ENCODE measurements at places on chromosomes 7 and 10.

- no peak for DNase-seq
Observed at GRCh38 chr7:26508917-26509316, 217.3 kb downstream of the SNX10 start.

DNA sequence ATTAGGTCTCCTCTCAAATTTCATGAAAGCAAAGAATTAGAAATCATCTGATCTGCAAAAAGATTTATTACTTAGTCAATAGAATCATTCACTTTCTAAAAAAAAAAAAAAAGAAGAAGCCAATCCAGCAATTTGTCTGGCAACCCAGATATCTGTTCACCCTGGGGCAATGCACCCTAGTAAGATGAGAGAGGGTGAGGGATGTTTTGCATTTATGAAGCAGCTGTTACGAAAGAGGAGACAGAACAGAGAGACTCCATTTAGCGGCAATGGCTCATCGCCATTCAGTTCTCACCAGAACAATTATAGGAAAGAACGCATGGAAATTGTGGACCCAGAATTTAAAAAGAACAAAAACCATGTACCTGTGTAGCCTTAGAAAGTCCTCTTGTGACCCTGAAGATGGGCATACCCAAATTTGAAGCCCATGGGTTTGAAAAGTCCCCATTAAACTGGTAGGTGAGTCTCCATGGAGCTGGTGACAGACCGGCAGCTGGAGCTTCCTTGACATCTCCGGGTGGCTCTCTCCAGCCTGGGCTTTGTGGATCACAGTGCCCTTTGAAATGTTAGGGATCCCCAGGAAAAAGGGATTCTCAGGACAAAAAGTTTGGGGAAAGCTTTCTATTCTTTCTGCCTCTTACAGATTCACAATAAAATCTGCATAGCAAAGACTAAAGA, 45.5 kb upstream of the CCDC3 start:
- no peak for DNase-seq

DNA sequence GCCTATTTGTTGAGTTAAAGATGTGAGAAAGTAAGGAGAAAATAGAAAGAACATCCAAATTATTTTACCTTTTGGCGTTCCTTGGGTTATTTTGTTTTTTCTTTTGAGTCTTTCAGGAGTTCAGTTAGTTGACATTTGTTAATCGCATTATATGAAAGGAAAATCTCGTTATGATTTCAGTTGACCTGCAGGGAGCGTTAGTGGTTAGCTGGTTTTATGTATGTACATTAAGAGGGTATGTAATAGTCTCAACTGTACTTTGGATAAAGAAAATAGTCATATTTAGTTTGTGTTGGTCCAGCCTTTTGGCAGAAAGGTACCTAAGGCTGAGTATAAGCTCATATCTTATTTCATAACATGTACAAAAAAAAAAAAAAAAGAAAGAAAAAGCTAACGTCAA, 4.0 kb downstream of the BMPER start:
- DNase-seq = no peak

GRCh38 chr10:47359101-47359500, 10.9 kb downstream of the RBP3 start:
- DNase-seq = no peak

DNA sequence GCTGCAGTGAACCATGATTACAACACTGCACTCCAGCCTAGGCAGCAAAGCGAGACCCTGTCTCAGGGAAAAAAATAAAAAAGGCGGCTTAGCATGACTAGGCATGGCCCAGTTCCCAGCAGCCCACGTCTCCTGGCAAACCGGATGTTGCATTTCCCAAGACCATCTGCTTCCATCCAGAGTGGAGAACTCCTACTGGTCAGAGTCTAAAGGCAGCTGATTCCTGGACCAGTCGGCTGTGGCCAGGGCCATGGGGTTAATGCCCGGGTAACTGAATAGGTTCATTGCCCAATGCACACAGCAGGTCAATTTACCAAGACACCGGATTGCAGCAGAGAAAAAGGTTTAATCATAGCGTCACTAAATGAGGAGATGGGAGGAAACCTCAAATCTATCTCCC, 133.1 kb downstream of the MYL10 start:
- no peak for DNase-seq

- DNase-seq = no peak
Observed at GRCh38 chr7:104137971-104138370, 69.8 kb downstream of the ORC5 start.

DNA sequence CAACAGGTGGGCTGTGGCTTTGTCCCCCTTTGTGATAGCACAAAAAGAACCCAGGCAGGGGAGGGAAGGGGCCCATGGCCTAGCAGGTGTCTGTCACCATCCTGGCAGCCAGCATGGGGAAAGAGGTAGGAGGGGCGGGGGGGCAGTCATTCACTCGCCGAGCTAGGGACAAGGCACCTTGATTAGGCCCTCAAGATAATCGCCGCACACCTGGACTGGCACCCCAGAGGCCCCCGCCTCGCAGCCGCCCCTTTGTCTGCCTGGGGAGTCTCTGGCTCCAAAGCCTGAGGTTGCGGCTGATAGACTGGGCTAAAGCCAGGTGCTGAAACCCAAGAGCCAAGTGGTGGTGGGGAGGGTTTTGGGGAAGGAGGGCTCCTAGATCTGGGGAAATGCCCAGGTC, 151.2 kb upstream of the PCBD1 start:
- DNase-seq = no peak

DNA sequence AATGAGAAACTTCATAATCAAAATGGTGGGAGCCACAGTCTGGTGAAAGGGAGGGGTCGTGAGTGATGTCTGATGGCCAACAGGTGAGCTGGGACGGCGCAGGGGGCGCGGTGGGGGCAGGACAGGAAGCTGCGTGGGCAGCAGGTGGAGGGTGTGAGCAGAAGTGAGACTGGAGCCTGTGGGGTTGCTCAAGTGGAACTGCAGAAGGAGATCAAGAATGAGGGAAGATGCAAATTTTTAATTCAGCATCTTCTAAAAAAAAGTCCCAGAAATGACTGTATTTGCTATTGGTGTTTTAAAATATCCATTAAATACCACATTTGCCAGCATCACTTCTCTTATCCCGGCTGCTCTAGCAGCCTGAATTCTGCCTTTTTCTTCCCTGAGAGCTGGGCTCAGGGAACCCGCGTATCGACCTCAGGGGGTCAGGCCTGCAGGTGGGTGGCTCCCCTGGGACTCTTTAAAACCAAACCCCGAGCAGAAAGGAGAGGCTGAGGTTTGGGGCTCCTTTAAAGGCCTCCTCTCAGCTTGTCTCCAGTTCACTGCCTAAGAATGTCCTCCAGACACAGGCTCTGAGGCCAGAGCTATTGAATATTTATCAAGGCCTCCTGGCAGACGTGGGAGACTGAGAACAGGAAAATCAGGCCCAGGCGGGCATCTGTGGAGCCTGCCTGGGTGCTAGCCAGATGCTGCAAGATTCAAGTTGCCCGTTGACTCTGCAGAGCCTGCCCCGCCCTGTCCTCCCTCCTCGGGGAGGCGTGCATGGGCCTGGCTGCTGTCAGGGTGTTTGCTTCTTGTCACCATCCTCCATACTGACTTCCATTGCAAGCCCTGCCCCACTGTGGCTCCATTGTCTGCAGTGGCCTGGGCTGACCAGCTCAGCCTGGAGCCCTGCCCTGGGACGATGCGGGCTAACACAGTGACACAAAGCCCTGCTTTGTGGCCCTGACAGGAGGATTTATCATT, 53.9 kb downstream of the SYPL1 start:
- no peak for DNase-seq

DNA sequence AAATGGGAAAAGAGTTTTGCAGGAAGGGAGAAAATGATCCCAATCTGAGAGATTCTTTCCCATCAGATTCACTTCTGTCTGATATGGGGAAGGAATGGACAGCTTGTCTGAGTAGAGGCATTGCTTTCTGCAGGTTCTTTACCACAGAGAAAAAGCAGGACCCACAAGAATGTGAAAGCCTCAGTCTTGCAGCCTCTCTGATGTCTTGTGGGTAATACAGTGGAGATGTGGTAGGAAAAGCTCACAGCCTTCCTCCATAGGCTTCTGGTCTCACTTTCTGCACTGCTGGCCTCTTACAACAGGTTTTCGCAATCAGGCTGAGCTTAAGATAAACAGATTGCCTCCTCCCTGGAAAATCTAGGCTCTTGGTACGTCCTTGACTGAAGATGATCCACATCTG, 551 bp downstream of the IFIT1 start:
- DNase-seq = no peak

DNA sequence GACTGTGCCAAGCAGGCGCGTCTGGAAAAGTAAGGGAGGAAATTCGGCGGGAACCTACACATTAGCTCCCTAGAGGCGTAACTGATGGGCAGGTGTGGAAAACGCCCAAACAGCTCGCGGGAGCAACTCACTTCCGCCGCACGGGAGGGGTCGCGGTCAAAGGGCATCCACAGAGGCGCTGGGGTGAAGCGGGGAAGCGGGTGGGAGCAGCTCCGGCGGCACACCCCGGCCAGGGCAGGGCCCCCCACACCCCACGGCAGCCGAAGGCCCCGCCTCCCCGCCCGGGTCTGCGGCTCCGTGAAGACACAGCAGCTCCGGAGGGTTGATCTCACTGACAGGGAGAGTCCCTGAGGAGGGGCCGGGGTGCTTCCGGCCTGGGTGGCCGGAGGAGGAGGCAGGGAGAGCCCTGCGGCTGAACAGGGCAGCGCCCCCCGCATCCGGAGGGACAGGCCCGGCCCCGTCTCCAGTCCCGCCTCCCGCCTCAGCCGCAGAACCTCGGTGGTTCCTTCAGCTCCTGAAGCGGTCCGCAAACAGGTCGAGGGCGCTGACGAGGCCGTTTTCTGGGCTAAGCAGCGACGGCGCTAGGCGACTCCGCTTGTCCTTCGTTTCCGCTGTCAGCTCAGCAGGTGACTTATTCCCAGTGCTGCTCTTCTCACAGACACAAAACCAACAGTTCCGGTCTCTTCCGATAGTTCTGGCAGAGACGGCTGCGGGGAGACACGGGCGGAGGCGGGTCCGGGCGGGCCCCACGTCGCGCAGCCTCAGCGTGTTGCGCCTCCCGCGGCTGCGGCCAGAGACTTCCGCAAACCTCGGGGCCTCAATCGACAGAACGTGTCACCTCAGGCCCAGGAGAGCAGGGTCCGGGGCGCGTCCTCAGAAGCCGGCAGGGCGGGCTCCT, 276.1 kb downstream of the DNAJB6 start:
- peak; percentile 46 for DNase-seq

- no peak for DNase-seq
Observed at GRCh38 chr7:32316839-32317238, 173.3 kb downstream of the LSM5 start.

DNA sequence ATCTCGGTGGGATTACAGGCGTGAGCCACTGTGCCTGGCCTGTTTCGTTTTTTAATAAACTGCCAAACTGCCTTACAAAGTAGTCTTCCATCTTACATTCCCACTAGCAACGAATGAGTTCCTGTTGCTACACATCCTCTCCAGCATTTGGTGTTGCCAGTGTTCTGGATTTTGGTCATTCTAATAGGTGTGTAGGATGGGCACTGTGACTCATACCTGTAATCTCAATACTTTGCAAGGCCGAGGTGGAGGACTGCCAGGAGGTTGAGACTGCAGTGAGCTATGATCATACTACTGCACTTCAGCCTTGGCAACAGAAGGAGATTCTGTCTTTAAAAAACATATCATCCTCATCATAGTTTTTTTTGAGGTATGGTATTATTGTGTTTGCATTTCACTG, 21.4 kb upstream of the RSBN1L start:
- DNase-seq = no peak

DNA sequence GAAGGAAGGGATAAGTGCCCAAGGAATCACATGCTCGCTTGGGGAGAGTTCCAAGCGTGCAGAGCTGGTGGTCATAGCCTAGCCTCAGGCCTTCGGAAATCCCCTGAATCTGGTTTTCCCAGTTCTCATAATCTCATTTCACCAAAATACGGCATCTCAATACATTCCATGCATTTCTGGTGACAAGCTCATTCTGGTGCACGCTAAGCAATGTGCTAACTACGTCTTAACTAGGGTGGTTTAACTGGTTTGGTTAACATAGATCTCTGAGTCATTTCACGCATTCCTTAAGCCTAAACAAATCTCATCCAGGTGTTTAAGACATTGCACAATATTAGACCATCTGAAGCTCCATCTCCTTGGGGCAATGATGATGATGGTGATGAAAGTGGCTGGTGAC, 72.9 kb upstream of the STEAP1B start:
- no peak for DNase-seq

GRCh38 chr10:78381107-78381506, 347.4 kb downstream of the RPS24 start:
- no peak for DNase-seq

DNA sequence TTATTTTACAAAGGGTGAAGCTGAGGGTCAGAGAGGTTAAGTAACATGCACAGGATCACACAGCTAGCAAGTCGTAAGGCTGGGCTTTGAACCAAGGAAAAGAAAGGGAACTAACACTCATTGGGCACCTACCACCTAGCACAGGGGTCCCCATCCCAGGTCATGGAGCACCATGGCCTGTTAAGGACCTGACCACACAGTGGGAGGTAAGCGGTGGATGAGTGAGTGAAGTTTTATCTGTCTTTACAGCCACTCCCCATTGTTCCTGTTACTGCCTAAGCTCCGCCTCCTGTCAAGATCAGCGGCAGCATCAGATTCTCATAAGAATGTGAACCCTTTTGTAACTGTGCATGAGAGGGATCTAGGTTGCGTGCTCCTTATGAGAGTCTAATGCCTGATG, 222.8 kb downstream of the RAB11FIP2 start:
- DNase-seq = no peak

GRCh38 chr7:139566736-139567646, 43.5 kb downstream of the CLEC2L start:
- no peak for DNase-seq

GRCh38 chr7:98105942-98106544, 619 bp upstream of the LMTK2 start:
- no peak for DNase-seq

GRCh38 chr7:96004578-96004977, 232.2 kb downstream of the DYNC1I1 start:
- no peak for DNase-seq

DNA sequence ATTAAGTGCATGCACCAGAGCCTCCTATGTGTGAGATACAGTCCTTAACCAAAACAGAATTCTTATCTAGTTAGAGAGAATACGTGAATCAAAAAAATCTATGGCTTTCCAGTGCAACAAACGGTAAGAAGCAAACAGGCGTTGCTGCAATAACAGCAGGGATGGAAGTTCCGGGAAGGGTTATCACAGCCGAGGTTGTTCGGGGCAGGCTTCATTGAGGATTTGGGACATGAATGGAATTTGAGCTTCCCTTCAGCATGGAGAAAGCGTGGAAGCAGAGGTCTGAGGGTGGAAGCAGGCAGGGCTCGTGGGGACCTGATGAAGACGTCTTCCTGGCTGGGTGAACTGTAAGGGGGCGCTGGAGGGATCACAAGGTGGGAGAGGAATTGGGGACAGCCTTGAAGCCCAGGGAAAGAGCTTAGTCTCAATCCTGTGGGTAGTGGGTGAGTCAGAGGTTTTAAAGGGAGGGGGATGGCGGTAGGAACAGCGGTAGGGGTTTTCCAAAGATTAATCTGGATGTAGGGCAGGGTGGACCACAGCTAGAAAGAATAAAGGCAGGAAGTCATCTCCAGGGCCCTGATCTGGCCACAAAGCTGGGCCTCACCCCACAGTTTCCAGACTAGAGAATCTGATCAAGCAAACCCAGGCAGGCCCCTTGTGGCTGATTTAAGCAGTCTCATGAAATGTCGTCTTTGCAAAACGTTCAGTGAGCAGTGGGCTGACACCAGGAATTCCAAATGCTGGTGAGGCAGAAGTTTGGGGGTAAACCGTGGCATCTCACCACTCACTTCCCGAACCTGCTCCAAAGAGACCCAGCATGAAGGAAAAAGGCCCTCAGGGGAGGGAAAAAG, 65.1 kb downstream of the CALML3 start:
- no peak for DNase-seq

GRCh38 chr7:3495954-3496353, 194.9 kb downstream of the SDK1 start:
- DNase-seq = no peak
